ENCODE measurements at places on chromosomes 7 and 10.

- no peak for DNase-seq
These were observed 204.9 kb upstream of the PTER start for GRCh38 chr10:16231734-16232435.

DNA sequence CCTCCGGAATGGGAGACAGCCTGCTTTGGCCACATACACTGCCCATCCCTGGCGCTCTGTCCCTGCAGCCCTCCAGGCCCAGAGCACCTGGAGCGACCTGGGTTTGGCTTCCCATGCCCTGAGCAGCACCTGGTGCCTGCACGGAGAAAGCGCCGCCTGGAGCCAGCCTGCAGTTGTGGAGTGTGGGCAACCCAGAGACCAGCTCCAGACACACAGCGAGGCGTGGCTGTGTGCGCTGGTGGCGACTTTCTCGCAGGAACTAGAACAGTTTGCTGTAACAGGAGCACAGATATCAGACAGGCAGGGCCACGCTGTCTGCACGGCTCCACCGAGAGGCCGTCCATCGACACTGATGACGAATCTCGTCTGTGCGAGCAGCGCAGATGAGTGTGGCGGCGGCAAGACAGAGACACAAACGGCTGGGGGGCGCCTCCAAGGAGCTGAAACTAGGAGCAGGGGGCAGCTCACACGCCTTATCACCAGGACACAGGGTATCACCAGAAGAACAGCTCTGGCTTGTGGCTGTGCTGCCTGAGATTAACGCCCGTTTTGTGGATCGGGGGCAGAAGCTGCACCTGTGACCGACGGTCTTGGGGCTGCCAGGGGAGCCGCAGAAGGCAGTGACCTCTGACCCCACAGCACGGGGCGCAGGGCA lies 275.3 kb downstream of the DNAJB6 start:
- DNase-seq = no peak

DNA sequence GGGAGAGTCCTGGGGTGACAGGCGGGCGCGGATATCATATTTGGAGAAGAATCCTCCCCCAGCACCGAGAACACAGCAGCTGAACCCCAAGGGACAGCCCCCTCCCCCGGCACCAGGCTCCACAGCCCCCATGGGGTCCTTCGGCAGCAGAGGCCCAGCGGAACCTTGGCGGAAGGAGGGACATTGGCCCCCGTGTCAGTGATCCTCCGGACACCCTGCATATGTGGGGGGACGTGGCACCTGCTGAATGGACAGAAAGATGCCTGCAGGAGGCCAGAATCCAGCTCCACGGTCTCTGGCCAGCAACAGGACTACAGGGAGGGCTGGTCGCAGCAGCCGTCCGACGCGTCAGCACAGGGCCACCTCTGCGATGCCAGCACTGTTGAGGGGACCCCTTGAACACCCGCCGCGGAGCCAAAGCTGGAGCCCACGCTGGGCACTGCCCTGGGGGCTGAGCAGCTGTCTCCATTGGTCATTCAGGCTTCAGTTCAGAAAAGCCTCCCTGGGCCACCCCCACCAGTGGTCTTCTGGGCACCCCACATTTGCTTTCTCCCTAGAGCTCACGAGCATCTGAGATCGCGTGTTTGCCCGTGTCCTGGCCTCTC lies 240.1 kb downstream of the ELFN1 start:
- DNase-seq = no peak

GRCh38 chr7:134084488-134085144 lies 42.5 kb upstream of the LRGUK start:
- no peak for DNase-seq

DNA sequence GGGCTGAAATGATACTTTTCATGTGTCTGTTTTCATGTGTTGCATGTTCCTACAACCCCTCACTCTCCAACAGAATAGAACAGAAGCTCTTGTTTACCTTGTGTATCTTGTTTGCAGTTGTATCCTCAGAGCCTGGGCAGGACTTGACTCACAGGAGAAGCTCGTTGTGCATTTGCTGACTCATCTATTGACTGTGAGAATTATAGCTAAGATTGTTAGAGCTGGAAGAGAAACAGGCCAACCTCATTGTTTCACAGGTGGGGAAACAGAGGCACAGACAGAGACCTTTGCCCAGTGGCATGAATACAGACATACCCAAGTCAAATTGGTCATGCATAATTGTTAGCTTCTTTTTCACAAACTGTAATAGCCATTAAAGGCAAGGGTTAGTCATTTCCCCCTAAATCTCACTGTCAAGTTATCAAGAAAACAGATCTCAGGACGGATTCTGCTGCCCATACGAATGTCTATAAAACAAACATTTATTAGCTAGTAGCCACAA lies 4.6 kb upstream of the TSPAN15 start:
- no peak for DNase-seq

GRCh38 chr10:103072891-103073290 lies 120.2 kb downstream of the NT5C2 start:
- DNase-seq = no peak

- no peak for DNase-seq
These were observed 155.4 kb upstream of the SVIL start for GRCh38 chr10:29790207-29790606.

GRCh38 chr7:95700917-95701316 lies 71.4 kb upstream of the DYNC1I1 start:
- DNase-seq = no peak

DNA sequence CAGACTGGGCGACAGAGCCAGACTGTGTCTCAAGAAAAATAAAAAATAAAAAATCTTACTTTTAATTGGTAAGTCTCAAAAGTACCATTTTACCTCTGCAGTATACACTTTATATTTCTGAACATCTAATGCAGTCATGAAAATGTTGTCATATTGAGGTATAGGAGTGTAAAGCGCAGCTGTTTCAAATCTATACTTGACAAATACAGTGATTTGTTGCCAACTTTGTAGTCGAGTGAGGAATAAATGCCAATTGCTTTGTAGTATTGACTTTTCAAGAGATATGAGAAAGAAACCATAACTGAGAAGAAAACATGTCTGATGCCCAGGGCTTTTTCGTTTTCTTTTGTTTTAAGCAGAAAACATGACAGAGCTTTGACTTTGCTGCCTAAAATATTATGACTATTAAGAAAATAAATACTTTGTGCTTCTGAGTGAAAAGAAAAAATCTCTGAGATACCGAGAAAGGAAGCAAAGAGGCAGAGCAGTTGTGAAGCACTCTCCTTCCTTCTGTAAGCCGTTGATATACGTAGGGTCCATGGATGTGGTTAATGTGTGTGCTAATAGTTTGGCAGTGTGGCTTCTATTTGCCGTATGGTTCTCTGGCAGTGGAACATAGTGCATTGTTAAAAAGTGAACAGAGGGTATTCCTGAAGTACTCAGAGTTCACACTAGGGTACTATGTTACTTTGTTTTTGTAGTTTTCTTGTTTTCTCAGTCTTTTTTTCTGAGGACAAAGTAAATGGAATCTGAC lies 38.2 kb downstream of the AVL9 start:
- DNase-seq = no peak

DNA sequence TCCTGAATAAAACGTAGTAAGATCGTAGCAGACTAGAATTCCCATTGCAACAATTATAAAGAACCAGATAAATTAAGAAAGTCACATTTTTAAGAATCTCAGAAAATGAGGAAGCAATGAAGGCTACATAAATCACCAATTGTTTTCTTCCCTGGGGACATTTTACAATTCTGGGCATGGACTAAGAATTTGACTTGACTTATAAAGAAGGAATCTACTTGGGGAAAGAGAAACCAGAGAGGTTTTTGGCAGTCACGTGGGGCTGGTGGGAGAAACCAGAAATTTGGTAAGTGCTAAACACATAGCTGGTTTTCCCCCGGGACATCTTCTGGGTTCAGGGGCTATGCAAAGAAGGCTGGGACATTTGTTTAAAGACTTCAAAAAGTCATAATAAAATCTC lies 109.8 kb upstream of the IL6 start:
- DNase-seq = no peak

DNA sequence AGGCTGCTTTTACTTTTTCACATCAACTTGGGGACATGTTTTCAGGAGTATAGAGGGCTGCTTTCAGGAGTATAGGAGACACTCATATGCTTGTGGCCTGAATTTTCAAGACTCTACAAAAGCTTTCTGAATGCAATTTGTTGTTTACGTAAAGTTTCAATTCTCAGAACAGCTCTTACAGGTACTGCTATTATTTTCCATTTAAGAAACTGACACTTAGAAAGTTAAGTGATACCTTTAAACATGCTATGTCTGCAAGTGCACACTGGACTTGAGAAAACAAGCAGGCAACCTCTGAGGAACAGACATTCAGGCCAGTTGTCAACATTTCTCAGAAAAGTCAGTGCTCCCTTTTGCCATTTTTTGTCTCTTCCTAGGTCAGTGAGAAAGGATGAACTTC lies 70.0 kb upstream of the PHYHIPL start:
- no peak for DNase-seq

GRCh38 chr7:20153567-20153966 lies 63.6 kb downstream of the MACC1 start:
- DNase-seq = no peak

DNA sequence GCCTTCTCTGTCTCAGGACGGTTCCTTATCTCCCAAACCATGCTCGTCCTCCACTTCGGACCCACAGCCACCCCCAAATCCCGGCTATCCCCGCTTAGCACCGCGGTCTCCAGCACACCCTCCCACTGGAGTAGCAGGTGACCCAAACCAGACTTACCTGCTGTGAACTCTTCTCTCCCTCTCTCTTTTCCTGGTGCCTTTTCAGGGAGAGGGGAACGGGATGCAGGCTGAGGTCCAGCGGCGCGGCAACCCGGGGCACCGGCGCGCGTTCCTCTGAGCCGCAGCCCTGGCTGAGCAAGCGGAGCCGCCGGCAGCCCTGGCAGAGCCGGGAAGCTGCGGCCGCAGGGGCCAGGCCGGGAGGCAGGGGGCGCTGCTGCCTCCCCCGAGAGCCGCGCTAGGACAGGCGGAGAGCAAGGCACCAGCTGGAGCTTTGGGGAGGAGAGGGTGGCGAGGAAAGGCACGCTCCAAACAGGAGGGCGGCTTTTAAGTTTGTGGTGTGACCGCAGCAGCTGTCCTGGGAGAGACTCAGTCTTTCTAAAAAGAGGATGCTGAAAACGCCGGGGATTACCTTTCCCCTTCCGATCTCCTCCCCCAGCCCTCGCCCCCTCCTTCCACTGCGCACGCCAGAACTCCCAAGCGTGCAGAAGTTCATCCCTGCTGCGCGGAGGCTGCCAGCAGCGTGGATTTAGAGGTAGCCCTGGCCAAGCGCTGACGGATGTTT lies at the start of gene SEMA3D:
TSS of gene SEMA3D (minus strand) at position 536 of the 721 bp plus-strand sequence. CDS start 65,165 bp downstream, outside the sequence.
- peak; percentile 3 for DNase-seq

DNA sequence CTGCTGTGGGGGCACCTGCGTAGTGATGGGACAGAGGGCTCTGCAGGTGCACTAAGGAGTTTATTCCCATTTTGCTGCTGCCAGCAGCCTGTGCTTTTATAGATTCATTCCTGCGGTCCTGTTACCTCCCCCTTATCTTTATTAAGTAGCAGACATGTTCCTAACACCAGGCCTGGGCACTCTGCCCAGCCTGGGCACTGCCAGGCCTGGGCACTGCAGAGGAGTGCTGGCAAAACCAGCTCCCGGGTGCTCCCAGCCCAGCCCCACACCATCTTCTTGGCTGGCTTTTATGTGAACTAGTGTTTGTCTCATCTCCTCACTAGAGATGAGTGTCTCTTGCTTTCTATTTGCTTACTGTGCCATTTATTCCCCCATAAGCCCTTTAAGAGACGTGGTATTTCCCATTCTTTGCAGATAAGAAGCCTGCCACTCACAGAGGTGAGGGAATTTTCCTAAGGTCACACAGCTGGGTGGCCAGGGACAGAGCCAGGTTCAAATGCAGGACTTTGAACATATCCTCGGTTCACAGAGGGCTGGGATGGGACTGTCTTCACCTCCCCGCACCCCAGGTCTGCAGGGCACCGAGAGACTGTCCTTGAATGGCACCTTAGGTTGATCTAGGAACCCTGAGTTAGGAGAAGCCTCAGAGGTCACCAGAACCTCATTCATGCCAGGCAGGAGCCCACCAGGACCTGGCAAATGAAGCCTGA lies 14.6 kb upstream of the DRGX start:
- no peak for DNase-seq

GRCh38 chr10:21721000-21721665 lies 187.1 kb downstream of the MLLT10 start:
- no peak for DNase-seq

DNA sequence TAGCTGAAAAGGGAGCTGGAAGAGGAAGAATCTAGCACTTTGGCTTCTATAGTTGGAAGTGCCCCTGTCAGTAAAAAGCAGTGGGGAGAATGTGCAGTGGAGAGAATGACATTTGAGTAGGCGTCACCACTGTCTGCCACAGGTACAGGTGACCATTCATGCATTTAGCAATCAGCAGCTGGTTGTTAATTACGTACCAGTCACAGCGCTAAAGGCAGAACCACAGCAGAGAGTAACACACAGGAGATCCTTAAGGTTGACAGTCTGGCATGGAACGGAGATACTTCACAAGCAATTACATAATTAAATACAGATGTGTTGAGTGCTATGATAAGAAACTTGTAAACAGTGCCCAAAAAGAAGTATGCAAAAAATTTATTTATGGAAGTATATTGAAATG lies 24.8 kb downstream of the C10orf67 start:
- no peak for DNase-seq

DNA sequence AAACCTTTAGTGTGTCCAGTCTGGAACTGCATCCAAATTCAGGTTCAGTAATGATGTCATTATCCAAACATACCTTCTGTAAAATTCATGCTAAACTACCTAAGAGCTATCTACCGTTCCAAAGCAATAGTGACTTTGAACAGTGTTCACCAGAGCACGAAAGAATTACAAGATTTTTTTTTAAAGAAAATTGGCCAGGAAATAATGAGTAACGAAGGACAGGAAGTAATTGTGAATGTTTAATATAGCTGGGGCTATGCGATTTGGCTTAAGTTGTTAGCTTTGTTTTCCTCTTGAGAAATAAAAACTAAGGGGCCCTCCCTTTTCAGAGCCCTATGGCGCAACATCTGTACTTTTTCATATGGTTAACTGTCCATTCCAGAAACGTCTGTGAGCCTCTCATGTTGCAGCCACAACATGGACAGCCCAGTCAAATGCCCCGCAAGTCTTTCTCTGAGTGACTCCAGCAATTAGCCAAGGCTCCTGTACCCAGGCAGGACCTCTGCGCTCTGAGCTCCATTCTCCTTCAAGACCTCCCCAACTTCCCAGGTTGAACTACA lies 694 bp upstream of the FAS start:
- no peak for DNase-seq

- DNase-seq = no peak
These were observed 51.5 kb downstream of the FAM107B start for GRCh38 chr10:14723052-14723689.
